Gastroesophageal sphincter (tissue), 4 donors: ENCODE measurements at places on chromosomes 7 and 10.

GRCh38 chr7:37212051-37212450 is 236.6 kb downstream of the ELMO1 start:
- ATAC-seq = no peak

GRCh38 chr10:71771821-71772617 is 1.3 kb downstream of the VSIR start:
- peak; percentile 70 for ATAC-seq

DNA sequence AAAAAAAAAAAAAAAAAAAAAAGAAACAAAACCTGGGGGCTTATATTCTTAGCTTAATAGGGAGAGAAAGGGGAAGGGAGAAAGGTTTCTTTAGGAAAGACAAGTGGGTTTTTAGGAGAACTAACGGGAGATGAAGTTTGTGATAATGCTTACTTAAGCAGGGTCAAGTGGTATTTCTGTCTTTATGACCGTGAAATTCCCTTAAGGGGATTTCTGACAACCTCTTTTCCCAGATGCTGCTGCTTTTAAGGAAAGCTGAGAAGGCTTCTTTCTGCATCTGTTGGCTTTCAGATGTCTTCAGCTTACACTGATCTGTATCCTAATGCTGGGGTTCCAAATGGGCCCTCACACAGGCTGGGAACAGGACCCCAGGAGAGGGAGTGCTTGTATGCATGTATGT is 42.6 kb downstream of the ADAMTS14 start:
- ATAC-seq = no peak

DNA sequence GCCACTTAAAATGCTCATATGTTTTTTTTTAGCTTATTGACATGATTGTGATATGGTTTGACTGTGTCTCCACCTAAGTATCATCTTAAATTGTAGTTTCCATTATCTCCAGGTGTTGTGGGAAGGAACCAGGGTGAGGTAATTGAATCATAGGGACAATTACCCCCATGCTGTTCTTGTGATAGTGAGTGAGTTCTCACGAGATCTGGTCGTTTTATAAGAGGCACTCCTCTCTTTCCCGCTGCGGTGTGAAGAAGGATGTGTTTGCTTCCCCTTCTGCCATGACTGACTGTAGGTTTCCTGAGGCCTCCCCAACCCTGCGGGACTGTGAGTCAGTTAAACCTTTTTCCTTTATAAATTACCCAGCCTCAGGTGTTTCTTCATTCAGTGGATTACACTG is 80.5 kb upstream of the ETV1 start:
- ATAC-seq = no peak

GRCh38 chr10:26479766-26480492 is 41.8 kb downstream of the APBB1IP start:
- no peak for ATAC-seq

DNA sequence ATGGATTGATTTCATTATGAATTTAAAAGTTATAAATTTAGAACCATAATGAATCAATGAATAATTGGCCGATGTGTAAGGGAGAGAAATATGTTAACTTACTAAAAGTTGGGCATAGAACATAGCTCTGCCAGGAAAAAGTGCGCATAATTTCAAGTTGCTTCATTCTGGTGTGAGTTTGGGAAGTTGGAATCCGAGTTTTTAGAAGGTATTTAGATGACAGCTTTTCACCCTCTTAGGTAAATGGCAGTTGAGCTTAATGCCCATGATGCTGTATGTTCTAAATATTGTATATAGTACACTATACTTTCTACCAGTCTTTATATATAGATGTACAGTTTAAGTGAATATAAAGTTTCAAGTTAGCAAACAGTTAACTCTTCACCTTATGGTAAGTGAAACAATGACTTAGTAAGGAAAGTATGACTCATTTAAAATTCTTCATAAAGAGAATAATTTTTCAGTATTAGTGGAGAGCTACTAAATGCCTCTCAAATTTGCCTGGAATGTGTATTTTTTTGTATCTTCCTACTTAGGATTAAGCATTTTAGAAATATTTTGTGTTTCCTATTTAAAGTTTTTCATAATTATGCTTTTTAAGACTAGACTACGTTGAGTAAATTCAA is 1.6 kb downstream of the C1GALT1 start:
- ATAC-seq = no peak
